ENCODE measurements at places on chromosomes 1 and 21. TPM values are rescaled to one million over a fixed set of nuclear protein-coding genes. Genes with fewer than 3 reads are reported as not detected.

- no peak for DNase-seq
Measured at GRCh38 chr1:4346131-4346530, 308.3 kb upstream of the AJAP1 start.

GRCh38 chr1:4171480-4172450 lies 271.7 kb upstream of the C1orf174 start:
- no peak for DNase-seq

- DNase-seq = no peak
Measured at GRCh38 chr1:46523496-46524353, 27.7 kb downstream of the KNCN start.

GRCh38 chr1:23039308-23039826 lies 20.1 kb downstream of the KDM1A start:
- DNase-seq = no peak

GRCh38 chr1:113545210-113545609 lies 154.9 kb downstream of the MAGI3 start:
- DNase-seq = no peak

GRCh38 chr1:68378296-68379084 lies 71.3 kb downstream of the RPE65 start:
- DNase-seq = peak; percentile 34

DNA sequence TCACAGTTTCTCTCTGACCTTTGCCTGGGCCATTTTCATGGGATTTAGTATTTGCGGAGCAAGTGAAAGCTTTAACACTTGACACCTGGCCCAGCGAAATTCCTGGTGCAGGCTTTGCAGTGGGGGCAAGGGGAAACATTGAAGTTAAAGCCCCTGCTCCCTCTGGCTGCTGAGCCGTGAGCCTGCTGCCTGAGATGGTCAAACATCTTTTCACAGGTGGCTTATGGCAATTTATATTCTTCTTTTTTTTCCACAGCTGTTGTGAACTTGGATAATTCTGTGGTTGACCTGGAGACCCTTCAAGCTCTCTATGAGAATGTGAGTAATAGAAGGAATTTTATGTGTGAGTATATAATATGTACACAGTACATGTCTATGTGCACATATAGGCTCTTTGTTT lies 202.9 kb downstream of the FMN2 start:
- DNase-seq = no peak

DNA sequence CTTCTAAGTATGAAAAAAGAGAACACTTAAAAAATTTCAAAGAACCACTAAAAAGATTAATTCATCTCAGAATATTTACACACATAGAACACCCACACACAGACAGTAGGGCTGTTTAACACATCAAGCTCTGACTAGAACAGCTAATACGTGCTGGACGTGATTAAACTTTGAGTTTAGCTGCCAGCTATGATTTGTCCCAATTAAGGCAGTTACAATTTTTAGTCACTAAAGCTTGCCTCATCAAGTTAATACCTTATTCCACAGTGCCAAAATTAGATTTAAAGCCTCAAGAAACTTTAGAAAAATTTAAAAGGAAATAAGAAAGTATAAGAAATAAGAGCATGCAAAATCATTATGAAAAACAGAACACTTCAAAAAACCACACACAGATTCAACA lies 18.9 kb downstream of the SLC16A1 start:
- no peak for DNase-seq

DNA sequence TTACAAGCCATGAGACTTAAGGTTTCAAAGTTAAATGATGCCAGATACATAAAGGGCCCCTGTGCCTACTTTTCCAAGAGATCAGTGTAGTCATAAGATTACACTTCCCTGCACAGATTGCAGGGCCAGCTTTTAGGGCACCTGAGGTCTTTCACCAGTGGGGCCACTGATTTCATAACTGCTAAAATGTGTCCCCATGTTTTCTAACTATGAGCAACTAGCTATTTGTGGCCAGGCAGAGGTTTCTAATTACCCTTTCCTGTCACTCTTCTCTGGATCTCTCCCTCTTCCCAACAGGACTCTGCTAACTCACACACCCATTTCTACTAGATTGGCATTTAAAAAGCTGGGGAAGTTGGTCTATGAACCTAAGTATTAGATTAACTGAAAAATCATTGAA lies 207.1 kb upstream of the SGIP1 start:
- no peak for DNase-seq

- DNase-seq = no peak
Measured at GRCh38 chr1:231808116-231808515, 181.5 kb downstream of the DISC1 start.

- no peak for DNase-seq
Measured at GRCh38 chr21:15841856-15842564, 112.2 kb downstream of the USP25 start.

- no peak for DNase-seq
Measured at GRCh38 chr1:147773215-147773715, 12.9 kb upstream of the GJA5 start.

DNA sequence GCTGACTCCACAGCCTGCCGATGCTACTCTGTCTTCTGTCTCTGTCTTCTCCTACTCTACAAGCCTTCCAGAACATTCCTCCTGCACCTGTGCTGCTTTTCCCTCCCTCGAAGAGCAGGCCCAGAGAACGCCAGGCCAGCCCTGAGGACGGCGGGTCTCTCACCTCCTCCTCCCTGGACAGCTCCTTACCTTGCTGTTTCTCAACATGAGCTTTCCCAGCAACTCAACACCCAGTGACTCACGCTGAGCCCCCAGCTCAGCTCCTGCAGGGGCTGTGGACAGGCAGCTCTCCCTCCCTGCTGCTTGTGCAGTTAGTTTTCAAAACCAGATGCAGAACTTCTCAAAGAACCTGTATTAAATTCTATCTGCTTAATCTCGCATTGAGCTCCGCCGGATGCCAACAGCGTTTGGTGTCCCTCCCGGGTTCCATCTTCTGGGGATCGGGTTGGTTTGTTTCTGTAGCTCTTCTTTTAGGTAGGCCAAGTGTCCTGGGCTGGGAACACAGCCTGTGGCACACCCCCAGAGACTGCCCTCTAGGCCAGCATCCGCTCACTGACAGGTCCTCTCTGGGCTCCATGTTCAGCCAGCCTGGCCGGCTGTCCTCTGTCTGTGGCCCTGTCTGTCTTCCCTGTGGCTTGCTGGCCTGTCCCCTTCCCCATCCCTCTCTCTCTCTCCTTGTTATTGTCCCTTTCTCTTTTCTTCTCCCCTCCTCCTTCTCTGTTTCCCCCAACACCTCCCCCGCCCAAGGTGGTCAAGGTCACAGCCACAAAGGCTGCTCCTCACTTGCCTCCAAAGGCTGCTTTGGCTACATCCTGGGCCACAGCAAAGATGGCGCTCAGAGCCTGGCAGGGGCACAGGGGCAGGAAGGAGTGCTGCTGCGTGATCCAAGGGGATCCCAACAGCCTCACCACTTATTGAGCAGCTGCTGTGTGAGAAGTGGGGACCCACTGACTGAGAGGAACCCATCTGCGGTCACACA lies 391.0 kb downstream of the MATN1 start:
- DNase-seq = no peak

GRCh38 chr1:54884768-54885167 lies 2.2 kb downstream of the DHCR24 start:
- DNase-seq = no peak

DNA sequence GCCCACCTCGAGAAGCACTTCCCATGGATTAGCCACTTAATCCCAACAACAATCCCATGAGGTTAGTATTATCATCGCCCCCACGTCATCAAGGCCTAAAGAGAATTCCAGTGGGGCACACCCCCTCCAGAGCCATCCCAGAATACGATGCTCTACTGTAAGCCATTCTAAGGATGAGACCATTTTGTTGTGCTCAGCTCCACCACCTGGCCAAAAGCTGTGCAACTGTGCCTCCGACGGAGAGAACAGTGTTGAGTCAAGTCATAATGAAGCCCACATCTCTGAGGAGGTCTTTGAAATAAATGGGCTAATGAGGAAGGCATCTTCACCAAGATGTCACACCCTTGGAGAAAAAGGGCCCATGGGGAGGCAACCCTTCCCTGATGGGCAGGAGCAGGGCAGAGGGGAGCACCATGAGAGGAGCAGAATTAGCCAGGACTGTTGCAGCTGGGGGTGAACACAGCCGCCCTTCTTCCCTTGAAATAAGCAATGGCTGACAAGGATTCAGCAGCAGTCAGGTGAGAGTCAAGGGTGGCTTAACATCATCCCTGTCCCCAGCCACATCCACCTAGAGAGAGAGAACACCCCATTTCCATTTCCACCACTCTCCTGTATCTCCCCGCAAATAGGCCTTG lies 14.6 kb downstream of the SYF2 start:
- DNase-seq = peak; percentile 27

- peak; percentile 44 for DNase-seq
Measured at GRCh38 chr1:33347650-33347992, 26.7 kb upstream of the A3GALT2 start.

DNA sequence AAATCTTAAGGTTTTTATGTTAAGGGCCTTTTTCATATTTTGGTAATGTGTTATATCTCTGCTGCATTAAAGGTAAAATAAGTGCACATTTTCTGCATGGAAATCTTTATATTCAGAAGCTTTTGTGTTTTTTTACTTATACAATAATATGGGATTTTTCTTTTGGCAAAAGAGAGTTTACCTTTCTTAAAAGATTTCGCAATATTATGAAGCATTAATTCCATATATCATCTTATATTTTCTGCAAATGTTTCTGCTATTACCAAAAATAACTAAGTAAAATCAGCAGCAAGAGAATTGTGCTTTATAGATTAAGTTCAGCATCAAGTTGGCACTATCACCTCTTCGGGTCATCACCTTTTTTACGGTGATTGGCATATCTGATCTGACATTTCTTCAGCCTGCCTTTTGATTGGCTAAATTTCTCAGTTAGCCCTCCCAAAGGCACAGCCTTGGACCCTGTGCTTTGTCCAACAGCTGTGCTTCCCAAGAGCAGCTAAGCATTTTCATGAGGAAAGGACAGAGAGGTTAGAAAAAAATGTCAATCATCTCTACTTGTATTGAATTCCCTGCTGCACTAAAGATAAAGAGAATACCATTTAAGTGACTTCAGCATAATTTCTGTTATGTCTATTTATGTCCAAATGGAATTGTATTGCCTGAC lies 767.1 kb upstream of the PRMT6 start:
- no peak for DNase-seq

The GABRD gene
- total RNA-seq = 0.16 TPM

The RHBG gene
- not detected for total RNA-seq

The S100A1 gene
- 586 TPM for total RNA-seq

The DNASE2B gene
- 0.18 TPM for total RNA-seq

The TRIM67 gene
- total RNA-seq = 0.03 TPM

The SMIM12 gene
- 39.7 TPM for total RNA-seq

The DENND2D gene
- total RNA-seq = 3.5 TPM
